ENCODE measurements at places on chromosomes 2 and 18.

- H3K36me3 ChIP-seq: no peaks in the 10 kb centered on the region
- H3K27me3 ChIP-seq: peaks cover 81% of the 10 kb centered on the region
- peak; percentile 46 for DNase-seq
- H3K4me1 ChIP-seq: peaks cover 4% of the 10 kb centered on the region
- no peak overlapping the region for H3K27ac ChIP-seq
- no peak overlapping the region for H3K4me3 ChIP-seq
Observed at GRCh38 chr2:44943031-44943692, 1.7 kb downstream of the SIX3 start.

GRCh38 chr18:35756506-35757117 lies 175.1 kb downstream of the GALNT1 start:
- no peak overlapping the region for H3K27ac ChIP-seq
- peaks cover 21% of the 10 kb centered on the region for H3K27me3 ChIP-seq
- H3K4me1 ChIP-seq: no peaks in the 10 kb centered on the region

DNA sequence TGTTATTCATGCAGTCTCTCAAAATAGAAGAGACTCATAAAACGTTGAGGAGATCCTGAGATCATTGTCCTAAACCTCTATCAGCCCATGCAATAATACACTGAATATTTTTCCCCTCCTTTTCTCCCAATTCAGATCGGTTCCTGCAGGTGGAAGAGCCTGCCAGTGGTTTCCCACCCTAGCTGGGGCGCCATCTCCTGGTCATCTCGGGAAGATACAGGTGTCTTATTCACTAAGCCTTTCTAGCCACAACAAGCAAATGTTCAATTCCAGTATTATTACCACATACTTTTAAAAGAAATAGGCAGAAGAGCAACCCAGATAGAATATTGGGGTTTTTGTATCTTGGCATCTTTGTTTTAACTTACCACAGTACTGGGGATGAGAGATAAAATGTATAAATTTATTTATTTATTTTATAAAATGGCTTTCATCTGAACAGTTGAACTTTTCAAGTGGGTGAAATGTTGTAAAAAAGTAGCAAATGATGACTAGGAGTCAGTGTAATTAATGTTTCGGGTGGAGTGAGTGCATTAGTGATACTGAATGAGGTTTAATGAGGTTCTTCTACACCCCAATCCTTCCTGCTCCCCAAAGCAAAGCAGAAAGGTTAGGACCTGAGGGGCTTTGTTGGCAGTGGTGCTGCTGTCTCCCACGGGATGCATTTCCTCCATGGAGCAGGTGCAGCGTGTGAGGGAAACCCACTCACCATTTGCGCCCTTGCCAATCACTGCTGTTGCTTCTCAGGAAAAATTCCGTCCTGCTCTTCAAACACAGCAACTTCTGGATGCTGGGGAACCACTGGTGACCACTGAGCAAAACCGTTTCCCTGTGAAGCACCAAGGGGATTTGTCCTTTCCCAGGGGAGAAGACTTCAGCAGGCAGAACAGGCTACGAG lies 147.1 kb upstream of the FHL2 start:
- H3K36me3 ChIP-seq: no peaks in the 10 kb centered on the region
- DNase-seq: peak; percentile 74
- H3K27ac ChIP-seq: no peak overlapping the region
- no peaks in the 10 kb centered on the region for H3K4me1 ChIP-seq
- H3K4me3 ChIP-seq: no peak overlapping the region

DNA sequence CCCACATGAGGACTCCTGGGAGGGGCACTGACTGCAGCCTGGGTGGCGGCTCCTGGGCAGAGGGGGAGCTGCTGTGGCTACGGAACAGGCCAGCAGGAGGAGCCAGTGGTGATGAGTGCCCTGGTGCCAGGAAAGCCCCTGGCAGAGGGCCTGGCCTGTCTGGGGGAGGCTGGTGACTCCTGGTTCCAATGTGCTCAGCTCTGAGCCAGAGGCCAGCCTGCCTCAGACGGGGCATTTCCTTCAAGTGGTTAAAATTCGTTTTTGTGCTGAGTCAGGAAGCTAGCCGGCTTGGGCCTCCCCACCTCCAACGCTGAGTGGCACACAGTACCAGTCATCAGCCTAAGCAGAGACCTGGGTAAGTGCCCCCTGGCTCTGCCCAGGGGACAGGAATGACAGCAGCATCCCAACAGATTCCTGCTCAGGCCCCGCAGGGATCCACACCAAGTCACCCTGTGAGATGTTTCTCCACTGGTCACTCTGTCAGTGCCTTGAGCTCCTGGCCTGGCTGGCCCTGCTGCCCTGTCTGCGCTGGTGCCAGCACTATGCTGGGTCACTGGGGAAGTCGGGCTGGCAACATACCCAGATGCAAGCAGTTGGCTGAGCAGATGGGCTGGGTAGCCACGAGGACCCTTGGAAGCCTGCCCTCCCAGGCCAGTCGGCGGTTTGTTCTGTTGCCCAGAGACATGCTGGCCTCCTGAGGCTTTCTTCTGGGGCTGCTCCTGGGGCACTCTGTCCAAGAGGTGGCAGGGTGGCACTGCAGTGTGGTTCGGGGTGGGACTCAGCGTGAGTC lies 7.1 kb upstream of the KLF11 start:
- no peak overlapping the region for H3K4me3 ChIP-seq
- peak overlapping the region; percentile 60 for H3K27ac ChIP-seq
- peaks cover 21% of the 10 kb centered on the region for H3K4me1 ChIP-seq
- H3K27me3 ChIP-seq: no peaks in the 10 kb centered on the region
- peak; percentile 92 for DNase-seq

DNA sequence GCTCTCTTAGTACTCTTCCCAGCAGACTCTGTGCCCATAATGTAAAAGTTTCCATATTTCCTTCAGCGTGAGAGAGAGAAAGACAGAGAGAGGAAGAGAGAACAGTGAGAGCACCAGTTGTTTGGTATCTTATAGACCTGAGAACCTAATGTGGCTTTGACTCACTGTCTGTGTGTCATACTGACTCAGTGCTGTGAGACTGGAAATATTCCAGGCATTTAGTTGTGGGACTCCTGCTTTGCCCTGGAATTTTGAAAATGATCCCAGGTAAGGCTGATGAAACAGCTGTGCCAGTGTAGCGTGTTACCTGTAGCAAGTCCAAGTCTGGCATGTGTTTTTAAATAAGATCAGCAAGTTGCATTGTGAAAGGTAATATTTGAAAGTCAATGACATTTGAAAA lies 87.9 kb upstream of the KCNH7 start:
- DNase-seq: peak; percentile 89
- H3K4me1 ChIP-seq: peaks cover 40% of the 10 kb centered on the region
- H3K4me3 ChIP-seq: peak overlapping the region; percentile 6
- peak overlapping the region; percentile 51 for H3K27ac ChIP-seq
- no peaks in the 10 kb centered on the region for H3K36me3 ChIP-seq
- no peaks in the 10 kb centered on the region for H3K27me3 ChIP-seq

DNA sequence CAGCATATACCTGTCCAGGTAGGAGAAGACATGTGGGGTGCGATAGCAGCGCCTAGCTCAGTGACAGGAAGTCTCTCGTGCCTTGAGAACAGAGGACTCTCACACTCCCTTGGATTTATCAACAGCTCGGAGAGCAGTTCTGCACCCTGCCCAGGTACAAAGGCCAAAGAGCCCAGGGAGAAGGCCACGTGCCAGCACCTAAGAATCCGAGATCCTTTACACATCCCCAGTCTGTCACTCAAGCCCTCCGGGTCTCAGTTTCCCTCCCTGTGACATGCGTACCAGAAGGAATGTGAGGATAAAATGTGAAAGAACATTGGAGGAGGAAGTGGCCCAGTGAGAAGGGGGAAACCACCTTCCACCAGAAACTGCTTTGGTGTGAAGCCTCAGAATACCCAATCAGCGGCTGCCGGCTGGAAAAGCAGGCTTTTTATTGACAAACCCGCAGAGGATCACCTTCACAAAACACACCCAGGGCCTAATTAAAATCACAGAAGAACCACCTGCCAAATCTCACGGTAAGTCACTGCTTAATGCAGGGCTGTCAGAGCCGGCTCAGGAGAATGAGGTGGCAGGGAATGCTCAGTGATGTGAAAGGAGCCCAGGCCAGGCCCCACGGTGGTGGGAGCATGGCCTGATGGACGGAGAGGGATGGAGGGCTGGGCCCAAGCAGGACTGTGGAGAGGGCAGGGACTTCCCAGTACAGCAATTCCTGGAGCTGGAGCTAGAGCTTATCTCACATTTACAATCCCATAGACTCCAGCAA lies 66.3 kb downstream of the MYO5B start:
- no peak overlapping the region for H3K4me3 ChIP-seq
- no peak for DNase-seq
- no peaks in the 10 kb centered on the region for H3K36me3 ChIP-seq
- H3K27me3 ChIP-seq: peaks cover 14% of the 10 kb centered on the region
- no peaks in the 10 kb centered on the region for H3K4me1 ChIP-seq
- no peak overlapping the region for H3K27ac ChIP-seq
